Activated naive CD4-positive, alpha-beta T cell (primary cell): ENCODE measurements at places on chromosomes 3 and 15.

DNA sequence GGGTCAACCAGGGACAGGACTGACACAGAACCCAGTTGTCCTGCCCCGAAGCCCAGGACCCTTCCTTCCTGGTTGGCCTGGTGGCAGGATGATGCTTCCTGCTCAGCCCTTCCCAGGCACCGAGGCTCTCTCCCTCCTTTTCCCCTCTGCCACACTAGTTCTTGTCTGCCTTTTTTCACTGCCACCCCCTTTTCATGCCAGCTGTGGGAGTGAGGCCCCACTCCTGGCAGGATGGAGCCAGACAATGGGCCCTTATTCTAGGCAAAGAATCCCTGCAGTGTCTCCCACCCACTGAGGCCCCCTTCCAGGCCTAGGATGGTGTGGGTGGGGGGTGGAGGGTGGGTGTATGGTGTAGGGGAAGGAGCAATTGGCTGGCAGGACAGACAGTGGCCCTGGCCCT is 1.1 kb upstream of the SCAMP5 start:
- no peak for DNase-seq

GRCh38 chr15:90086868-90087268 is 15.4 kb downstream of the IDH2 start:
- no peak for DNase-seq

- no peak for DNase-seq
These were observed 17.3 kb upstream of the SRGAP3 start for GRCh38 chr3:9266716-9267115.

DNA sequence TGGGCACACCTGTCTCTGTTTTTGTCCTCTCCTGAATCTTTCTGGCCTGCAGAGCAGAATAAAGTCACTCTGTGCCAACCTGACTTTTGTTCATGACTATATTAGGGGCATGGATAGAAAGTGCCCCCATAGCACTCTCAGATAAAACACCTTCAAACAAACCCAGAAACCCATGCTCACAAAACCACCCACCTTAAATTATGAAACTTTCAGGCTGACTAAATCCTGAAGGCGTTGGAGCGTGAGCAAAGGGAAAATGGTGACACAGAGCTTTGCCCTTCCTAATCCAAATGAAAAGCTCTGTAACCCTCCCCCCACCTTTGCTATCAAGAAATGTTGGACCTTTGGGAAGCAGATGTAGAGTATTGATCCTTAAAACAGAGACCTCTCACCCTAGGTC is 138.9 kb downstream of the IGF1R start:
- DNase-seq: no peak

GRCh38 chr15:72474912-72475628 is 940 bp downstream of the ARIH1 start:
- peak; percentile 70 for DNase-seq

DNA sequence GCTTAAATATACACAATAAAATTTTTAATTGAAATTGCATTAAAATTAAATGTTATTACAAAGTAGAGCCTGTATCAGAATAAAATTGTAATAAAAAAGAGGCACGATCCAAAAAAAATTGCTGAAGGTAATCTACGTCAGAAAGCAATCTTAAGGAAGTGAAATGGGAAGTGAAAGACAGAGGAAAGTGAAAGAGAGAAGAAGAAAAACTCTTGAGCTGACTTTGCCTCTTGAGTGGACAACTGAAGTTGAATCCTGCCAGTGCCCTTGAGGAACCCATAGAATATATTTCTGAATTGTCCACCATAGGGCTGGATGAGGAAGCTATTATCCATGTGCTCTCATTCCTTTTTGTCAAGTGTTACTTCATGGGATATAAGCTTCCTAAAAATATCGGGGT is 285.1 kb upstream of the STAC start:
- DNase-seq: no peak

GRCh38 chr3:114518206-114518808 is 224.5 kb downstream of the TIGIT start:
- DNase-seq: no peak

DNA sequence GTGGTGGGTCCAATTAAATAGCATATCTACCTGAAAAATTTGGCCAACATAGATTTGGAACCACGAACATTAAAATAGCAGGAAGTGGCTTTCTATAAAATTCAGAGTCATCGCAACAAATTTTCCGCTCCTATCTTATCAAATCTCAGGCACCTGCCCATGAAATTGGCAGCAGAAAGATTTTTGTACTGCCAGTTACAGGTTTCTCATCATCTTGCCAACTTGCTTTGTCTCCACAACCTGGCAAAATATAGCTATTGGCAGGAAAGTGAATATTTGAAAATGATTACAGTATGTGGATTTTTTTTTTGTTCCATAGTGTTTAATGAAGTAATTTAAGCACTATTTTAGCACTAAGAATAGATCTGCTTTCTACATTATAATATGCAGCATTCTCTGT is 161.6 kb upstream of the LRRC3B start:
- DNase-seq: no peak

DNA sequence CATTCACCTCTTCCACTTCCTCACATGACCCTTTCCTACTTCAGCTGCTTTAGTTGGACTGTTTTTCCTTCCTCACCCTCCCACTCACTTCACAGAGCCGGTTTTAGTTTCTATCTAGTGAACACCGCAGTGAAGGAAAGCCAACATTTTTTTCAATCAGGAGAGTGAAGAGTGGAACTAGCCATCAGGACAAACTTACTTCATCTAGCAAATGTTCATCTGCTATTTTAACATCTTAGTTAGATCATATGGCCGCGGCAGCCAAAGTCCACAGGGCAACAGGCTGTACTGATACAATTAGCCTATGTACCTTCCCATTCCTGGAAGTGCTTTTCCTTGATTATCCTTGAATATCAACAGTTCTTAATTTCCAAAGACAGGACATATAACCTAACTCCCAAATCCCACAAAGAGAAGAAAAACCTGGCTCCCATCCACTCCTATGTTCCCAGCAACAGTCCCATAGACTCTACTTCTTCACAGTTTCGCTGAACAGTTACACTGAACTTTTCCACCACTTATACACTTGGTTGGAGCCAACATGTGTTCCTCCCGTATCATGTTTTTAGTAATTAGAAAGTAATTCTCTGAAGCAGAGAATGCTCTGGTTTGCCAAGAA is 456.2 kb upstream of the THBS1 start:
- no peak for DNase-seq

GRCh38 chr3:42720126-42720525 is 17.5 kb upstream of the HHATL start:
- no peak for DNase-seq

DNA sequence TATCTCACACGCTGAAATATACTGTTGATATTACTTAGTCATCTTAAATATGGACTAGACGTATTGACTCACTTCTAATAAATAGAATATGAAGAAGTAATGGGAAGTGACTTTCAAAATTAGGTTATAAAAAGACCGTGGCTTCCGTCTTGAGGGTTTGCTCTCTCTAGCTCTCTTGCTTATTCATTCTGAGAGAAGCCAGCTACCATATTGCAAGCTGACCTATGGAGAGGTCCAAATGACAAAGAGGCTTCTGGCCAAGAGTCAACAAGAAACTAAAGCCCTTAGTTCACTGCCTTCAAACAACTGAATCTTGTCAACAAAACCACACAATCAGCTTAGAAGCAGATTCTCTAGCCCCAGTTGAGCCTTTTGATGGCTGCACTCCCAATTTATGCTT is 46.1 kb downstream of the SLC9C1 start:
- DNase-seq: no peak

- no peak for DNase-seq
These were observed 5.3 kb downstream of the BRPF1 start for GRCh38 chr3:9736831-9737230.

DNA sequence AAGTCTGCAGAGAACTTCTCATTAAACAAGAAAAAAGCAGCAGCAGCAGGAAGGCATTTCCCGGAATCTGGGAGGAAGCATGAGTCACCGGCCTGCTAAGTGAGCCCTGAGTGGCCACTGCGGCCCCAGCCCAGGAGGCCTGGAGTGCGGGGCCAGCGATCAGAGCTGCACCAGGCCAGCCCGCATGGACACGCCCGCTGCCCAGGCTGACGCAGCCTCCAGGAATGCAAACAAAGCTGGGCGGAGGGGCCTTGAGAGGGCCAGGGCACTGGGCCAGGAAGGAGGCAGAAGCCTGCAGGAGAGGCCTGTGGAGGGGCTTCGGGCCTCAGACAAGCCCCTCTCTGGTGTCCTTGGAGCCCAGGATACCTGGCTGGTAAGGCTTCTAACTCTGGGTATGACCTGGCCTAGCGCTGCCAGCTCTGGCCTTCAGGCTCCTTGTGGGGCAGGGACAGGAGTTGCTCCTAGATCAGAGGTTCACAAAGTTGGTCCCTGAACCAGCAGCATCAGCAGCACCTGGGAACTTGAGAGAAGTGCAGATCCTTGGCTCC is 101.2 kb downstream of the SMAD6 start:
- DNase-seq: no peak

GRCh38 chr3:42749025-42749752 is 23.9 kb downstream of the CCDC13 start:
- DNase-seq: no peak

- no peak for DNase-seq
These were observed 845.9 kb downstream of the TBL1XR1 start for GRCh38 chr3:176351408-176351807.

DNA sequence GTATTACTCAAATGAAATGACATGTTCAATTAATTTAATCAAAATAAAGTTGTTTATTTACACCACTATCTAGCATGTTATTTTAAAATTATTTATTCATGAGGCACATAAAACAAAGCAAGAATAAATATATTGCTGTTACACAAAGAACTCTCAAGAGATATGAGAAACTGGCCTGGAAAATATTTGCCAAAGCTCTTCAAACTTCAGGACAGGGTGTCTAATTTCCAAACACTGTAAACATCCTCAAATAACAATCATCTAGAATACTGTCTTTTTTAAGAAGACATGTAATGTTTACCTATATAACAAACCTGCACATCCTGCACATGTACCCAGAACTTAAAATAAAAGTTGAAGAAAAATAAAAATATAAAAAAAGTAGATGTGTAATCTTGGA is 876.6 kb downstream of the TUSC7 start:
- no peak for DNase-seq

- no peak for DNase-seq
These were observed 80.1 kb upstream of the ARHGEF3 start for GRCh38 chr3:56881841-56882240.

DNA sequence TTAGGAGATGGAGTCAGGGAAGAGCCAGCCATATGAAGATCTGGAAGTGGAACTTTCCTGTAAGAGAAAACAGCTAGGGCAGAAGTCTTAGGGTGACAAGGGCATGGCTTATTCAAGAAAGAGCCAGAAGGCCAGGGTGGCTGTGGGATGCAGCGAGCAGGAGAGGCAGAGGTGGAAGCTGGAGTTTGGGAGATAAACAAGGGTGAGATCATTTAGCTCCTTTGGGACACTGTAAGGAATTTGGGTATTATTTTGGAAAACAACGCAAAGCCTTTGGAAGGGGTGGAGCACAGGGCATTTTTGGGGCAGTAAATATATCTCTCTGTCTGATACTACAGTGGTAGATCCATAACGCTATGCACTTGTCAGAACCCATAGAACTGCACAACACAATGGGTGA is 5.0 kb upstream of the IL16 start:
- DNase-seq: no peak

- no peak for DNase-seq
These were observed 11.7 kb downstream of the BCL2L10 start for GRCh38 chr15:52100807-52101442.

- no peak for DNase-seq
These were observed 54.7 kb downstream of the LRRC28 start for GRCh38 chr15:99305761-99306505.

- no peak for DNase-seq
These were observed 6.3 kb downstream of the CAV3 start for GRCh38 chr3:8739757-8740504.

DNA sequence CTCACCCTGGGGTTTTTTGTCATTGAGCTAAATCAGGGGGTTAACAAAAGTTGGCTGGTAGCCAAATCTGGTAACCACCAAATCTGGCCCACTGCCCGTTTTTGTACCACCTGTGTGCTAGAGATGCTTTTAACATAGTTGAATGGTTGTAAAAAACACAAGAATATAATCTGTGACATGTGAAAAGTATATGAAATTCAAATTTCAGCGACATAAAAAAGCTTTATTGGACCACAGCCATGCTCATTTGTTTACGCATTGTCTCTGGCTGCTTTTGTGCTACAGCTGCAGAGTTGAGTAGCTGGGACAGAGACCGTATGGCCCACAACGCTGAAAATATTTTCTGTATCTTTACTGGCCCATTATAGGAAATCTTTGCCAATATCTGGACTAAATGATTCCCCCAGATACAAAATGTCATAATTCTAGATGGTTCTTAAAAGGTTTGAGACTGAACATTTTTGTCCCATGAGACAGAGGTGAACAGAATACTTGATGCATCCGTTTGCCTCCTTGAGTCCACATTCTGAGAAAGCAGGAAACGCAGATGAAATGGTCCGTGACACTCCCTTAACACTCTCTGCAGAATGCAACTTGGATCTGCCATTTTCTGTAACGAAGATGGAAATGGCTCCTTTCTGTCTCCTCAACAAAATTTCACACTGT is 120.9 kb upstream of the PDZRN3 start:
- DNase-seq: no peak

DNA sequence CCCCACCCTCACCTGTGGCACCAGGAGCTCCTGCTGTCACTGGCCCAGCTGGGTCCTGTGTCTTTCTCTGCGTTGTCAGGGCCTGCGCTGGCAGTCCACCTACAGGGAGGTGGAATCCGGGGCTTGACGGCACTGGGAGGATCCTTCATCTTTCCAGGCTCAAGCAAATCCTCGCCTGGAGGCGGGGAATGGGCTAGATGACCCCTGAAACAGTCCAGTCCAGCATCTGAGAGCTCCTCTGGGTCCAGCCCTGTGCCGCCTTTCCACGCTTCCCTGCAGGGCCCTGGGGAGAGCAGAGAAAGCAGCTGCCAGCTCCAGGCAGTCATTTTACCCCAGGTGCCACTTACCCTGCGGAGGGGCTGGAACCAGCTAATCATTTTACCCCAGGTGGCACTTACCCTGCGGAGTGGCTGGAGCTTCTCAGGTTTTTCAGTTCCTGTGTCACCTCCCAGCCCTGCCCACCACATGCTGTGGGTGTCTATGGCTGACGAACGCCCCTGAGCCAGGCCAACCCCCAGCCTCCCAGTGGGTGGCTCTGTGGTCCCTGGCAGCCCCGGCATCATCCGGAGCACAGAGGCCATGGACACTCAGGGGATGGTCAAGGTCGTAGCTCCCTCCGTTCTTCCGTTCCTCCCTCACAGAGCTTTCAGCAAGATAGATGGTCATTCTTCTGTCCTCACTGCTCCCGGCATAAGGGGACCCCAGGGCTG is 17.9 kb upstream of the ADIPOQ start:
- DNase-seq: no peak

GRCh38 chr3:195750797-195751520 is 30.2 kb downstream of the MUC20 start:
- DNase-seq: no peak
